Right atrium auricular region (tissue), 2 donors: ENCODE measurements at places on chromosomes 2 and 18. TPM values are rescaled to one million over a fixed set of nuclear protein-coding genes. Genes with fewer than 3 reads are reported as not detected.

The TMEM163 gene
- total RNA-seq = 8.9 TPM

The CAPN10 gene
- total RNA-seq = 14.6 TPM

The CHRND gene
- total RNA-seq = not detected

The FHOD3 gene
- 114 TPM for total RNA-seq

The PLB1 gene
- total RNA-seq = 2.1 TPM

The LTBP1 gene
- 168 TPM for total RNA-seq

The CNDP1 gene
- not detected for total RNA-seq

The GREB1 gene
- 7.6 TPM for total RNA-seq

The PLEK gene
- 4.4 TPM for total RNA-seq

The HOXD9 gene
- total RNA-seq = 0.44 TPM

The HOXD1 gene
- total RNA-seq = not detected

The GCG gene
- not detected for total RNA-seq

The GTF2A1L gene
- 0.96 TPM for total RNA-seq

The MYCN gene
- 0.63 TPM for total RNA-seq

The EFR3B gene
- 2.6 TPM for total RNA-seq

The STK11IP gene
- total RNA-seq = 5.5 TPM

The C2orf49 gene
- total RNA-seq = 18.0 TPM

The UGT1A5 gene
- not detected for total RNA-seq

The INPP5D gene
- 7.0 TPM for total RNA-seq

The ATP6V1B1 gene
- not detected for total RNA-seq

The TLX2 gene
- not detected for total RNA-seq

The KIAA2012 gene
- total RNA-seq = not detected

The SIX3 gene
- not detected for total RNA-seq

The REG3A gene
- not detected for total RNA-seq

The HOXD3 gene
- total RNA-seq = not detected

The UNC80 gene
- total RNA-seq = 0.20 TPM

The FLACC1 gene
- 7.5 TPM for total RNA-seq

The RAMP1 gene
- 275 TPM for total RNA-seq

The ESPNL gene
- 0.26 TPM for total RNA-seq

The STPG4 gene
- total RNA-seq = not detected

The TPGS2 gene
- total RNA-seq = 93.1 TPM

The CXCR1 gene
- 0.78 TPM for total RNA-seq

The MC4R gene
- total RNA-seq = not detected

The COA5 gene
- total RNA-seq = 19.8 TPM

The EPAS1 gene
- total RNA-seq = 257 TPM

The CNTNAP5 gene
- not detected for total RNA-seq

The ALLC gene
- total RNA-seq = not detected

The SFXN5 gene
- 5.8 TPM for total RNA-seq
